ENCODE measurements at places on chromosomes 5 and 9. TPM values are rescaled to one million over a fixed set of nuclear protein-coding genes. Genes with fewer than 3 reads are reported as not detected.
A peak's percentile ranks its signal among the peaks of the same experiment; 100 is the strongest.

DNA sequence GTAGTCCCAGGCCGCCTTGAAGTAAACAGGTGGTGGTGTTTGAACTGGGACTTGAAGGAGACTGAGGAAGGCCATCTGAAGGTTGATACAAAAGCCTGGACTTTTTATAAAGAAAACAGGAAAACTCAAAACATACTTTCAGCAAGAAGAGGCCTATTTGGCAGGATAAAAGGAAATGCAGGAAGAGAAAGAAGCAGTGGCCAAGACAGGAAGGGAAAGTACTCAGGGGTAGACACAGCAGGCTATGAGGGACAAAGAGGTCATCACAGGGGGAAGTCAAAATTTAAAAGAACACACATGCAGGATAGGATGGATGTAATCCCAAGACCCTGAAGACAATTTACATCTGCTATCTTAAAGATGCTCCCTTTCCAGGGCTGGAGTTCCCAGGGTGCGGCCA lies 13.0 kb downstream of the TLE1 start:
- no peak for DNase-seq

The DIRAS2 gene
- total RNA-seq = not detected

- no peak for DNase-seq
Measured at GRCh38 chr5:180291234-180291940, 496 bp downstream of the MAPK9 start.

GRCh38 chr9:70291446-70291845 lies 32.7 kb downstream of the SMC5 start:
- DNase-seq = peak; percentile 40

The PRDM9 gene
- total RNA-seq = 0.12 TPM

The DMRT3 gene
- not detected for total RNA-seq

DNA sequence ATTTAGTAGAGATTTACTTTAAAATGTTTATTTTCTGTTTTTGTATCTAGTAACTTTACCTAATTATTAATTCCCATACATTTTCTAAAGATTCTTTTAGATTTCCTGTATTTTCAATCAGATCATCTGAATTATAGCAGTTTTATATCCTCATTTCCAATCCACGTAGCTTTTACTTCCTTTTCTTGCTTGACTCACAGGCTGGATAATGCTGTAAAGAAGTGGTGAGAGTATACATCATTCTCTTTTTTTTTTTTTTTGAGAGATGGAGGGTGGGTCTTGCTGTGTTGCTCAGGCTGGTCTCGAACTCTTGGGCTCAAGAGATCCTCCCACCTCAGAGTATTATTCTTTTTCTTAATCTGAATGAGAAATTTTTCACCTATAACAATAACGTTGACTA lies 11.2 kb upstream of the SETX start:
- no peak for DNase-seq

DNA sequence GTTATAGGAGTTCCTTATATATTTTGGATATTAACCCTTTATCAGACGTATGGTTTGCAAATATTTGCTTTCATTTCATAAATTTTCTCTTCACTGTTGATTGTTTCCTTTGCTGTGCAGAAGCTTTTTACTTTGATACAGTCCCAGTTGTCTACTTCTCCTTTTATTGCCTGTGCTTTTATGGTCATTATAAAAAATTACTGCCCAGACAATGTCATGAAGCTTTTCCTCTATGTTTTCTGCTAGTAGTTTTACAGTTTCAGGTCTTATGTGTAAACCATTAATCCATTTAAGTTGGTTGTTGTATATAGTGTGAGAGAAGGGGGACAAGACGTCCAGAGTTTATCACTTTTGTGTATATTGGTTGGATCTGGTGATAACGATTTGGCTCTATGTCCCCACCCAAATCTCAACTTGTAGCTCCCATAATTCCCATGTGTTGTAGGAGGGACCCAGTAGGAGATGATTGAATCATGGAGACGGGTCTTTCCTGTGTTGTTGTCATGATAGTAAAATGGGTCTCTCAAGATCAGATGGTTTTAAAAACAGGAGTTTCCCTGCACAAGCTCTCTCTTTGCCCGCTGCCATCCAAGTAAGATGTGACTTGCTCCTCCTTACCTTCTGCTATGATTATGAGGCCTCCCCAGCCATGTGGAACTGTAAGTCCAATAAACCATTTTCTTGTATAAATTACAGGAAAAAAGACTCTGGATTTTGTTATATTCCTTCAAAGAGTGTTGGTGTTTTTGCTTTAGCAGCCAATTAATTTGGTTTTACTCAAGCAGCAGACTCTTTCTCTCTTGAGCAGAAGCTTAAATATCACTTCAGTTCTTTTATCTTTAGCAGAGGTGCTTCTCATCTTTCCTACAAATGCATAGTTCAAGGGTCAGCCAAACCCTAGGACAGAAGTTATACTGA lies 13.7 kb downstream of the F2R start:
- DNase-seq = no peak

DNA sequence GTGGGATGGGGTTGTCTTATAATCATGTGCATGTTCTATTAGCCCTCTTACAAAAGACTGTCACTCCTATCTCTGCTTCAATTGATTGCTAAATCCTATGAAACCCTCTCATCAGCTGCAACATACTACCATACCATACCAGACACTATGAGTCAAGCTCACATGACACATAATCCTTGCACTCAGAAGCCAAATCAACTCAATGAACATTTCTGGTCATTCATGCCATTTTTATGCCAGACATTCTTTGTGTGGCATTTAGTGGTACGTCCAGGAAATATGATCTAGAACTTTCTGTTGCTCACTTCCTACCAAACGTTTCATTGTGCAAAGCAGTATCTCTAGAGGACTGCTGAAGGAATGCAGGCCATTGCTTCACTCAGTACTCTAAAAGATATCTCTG lies 159.2 kb upstream of the GNA14 start:
- DNase-seq = peak; percentile 66

The ZFP2 gene
- not detected for total RNA-seq

DNA sequence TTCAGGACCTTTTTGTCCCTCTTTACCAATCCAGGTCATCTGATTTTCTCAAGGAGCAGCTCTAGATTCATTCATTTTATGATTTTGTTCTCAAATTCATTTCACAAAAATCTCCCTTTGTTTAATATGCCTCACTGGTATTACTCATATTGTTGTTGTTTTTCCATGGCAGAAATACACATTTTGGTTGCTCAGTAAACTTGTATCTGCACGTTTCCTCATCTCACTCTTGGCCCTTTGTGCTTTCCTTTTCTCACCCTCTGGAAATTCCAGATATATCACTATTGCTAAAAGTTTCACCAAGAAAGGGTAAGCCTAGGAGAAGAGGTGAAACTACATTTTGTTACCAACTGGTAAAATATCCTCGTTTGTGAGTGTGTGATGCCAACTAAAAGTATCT lies 14.8 kb downstream of the ASPN start:
- DNase-seq = no peak

- DNase-seq = peak; percentile 73
Measured at GRCh38 chr9:95852059-95853032, 23.1 kb upstream of the ERCC6L2 start.

DNA sequence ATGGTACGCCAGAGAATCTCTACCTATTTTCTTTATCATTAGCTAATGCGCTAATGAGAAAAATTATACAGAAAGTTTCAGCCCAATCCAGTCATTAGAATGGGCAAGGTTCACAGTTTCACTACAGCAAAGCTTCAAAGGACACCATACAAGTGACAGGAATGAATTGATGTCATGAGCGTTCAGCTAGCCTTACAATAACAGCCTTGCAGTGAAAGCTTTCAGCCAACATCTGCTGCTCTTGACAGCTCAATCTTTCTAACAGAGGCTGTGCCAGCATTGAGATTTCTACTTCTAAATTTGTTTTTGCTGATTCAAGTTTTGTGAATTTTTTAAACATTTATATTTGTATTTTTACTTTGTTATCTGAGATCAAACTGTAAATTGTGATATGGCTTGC lies 302.4 kb upstream of the FAM174A start:
- no peak for DNase-seq

GRCh38 chr9:34996181-34996904 lies 6.8 kb downstream of the DNAJB5 start:
- no peak for DNase-seq

DNA sequence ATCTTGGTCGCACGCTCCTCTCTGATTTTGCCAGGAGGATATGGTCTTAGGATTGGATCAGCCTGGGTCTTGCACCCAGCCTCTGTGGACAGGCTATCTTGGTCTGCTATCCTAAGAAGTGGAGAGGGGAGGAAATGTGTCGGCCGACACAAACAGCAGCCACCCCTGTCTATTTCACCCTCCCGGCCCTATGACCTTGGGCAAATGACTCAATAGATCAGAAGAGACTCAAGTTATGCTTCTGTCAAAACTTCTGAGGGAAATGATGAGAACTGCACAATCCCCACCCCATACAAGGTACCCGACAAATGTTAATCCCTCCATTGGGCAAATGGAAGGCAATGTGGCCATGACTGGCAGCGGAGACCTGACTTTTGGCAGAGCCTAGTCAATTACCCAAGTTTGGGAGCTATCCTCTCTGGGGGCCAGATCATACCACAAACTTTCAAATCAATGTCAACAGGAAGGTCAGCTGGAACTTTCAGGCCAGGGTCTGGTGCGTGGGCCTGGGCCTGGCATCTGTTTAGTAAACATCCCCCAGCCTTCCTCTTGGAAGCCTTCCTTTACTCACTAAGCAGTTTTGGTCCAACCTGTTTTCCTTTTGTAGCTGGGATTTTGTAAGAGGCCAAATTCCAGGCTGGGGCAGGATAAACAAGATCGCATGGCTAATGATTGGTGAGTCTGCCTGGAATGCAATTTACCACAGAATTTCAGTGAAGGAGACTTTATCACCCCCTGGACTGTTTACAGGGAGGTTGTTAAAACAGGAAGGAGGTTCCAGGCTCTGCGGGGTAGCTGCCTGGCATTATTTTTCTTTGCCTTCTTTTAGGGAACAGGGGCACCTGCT lies 64.2 kb upstream of the CPEB4 start:
- DNase-seq = peak; percentile 98

- DNase-seq = no peak
Measured at GRCh38 chr5:171226864-171227263, 82.2 kb upstream of the TLX3 start.

The KIF24 gene
- 5.0 TPM for total RNA-seq

- no peak for DNase-seq
Measured at GRCh38 chr9:135877791-135878527, 29.4 kb downstream of the CAMSAP1 start.

The ANKRD55 gene
- not detected for total RNA-seq

The PCA3 gene
- not detected for total RNA-seq

DNA sequence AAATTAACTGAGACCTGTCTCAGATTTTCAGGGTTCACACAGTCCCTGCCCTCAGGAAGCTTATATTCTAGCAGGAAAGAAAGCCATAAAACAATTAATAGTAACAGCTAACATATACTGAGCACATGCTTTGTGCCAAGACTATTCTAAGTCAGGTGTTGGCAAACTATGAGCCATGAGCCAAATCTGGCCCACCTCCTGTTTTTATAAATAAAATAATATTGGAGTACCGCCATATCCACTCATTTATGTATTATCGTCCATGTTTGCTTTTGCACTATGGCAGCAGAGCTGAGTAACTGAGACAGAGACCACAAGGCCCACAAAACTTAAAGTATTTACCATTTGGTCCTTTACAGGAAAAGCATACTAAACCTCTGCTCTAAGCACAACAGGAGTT lies 83.3 kb upstream of the TRIO start:
- DNase-seq = peak; percentile 50

The PCDHGB3 gene
- 1.2 TPM for total RNA-seq

DNA sequence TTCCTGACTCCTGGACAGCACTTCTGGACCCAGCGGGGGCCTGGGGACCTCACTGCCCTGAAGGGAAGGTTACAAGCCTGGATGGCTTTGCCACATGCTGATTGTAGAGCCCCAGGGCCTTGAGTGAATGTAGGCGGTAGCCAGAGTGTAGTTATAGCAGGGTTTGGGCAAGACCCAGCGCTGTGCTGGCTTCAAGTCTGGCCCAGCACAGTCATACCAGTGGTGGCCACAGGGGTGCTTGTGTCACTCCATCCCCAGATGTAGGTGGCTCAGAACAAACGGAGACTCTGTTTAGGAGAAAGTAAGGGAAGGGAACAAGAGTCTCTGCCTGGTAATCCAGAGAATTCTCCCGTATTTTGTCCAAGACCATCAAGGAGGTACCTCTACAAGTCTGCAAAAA lies 84.6 kb downstream of the STARD4 start:
- no peak for DNase-seq

The GZMA gene
- total RNA-seq = not detected

DNA sequence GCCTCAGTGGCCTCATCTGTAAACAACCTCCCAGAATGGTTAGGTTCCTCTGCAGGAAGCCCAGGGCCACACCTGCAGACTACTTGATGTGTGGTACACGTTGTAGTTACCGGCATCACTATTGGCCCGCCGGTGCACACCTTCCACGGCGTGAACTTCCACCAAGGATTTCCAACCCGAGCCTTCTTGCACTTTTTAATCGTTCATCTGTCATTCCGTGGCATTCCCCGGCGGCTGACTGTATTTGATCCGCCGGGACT lies 5.3 kb upstream of the TRIM41 start:
- no peak for DNase-seq

GRCh38 chr5:96721351-96721977 lies 59.3 kb downstream of the CAST start:
- DNase-seq = no peak

The FBXL7 gene
- total RNA-seq = not detected

GRCh38 chr5:142584891-142585290 lies 101.0 kb downstream of the FGF1 start:
- DNase-seq = no peak

The FBN2 gene
- total RNA-seq = 45.2 TPM

The NRARP gene
- 35.5 TPM for total RNA-seq

The CNTNAP3B gene
- total RNA-seq = 12.5 TPM

DNA sequence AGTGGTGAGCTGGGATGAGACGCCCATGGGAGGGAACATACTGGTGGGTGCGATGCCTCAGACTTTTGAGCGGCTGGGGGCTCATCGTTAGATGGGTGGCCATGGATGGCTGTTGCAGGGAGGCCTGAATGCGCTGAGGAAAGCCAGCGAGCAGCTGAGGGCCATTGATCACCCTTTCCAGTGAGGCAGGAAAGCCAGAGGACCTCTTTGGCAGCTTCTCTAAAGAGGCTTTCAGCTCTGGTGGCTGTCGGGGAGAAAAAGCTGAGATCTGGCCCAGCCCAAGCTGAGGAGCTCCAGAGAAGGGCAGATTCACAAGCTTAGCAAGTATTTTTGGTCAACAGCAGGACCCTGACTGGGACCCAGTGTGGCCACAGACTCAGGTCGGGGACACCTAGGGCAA lies 13.3 kb upstream of the VAV2 start:
- no peak for DNase-seq

DNA sequence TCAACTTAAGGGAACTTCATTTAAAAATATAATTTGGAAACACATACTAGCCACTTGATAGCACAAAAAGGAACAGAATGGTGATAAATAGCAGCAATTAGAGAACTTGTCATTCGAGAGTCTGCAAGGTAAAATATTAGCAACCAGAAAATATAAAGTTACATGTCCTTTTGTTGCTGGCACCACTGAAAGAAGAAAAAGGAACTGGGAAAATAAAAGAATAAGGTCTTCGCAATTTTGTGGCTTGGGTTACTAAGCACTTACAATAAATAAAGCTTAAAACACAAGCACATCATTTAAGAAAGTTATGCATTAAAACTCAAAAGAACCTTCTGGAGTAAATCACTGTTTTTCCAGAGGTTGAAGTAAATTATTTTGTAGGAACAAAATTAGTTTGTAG lies 149.9 kb upstream of the FBN2 start:
- no peak for DNase-seq

GRCh38 chr9:86005253-86005775 lies 64.4 kb downstream of the NAA35 start:
- DNase-seq = no peak

Data from PC-3 (cell line).